ENCODE measurements at places on chromosomes 13 and 19.

DNA sequence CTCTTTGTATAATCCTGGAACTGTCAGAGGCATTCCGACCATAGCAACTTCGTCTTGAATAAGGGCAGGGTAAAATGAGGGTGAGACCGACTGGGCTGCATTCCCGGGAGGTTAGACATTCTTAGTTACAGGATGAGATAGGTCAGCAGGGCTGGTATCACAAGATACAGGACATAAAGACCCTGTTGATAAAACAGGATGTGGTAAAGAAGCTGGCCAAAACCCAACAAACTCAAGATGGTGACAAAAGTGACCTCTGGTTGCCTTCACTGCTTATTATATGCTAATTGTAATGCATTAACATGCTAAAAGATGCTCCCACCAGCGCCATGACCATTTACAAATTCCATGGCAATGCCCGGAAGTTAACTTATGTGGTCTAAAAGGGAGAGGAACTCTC is 27.7 kb upstream of the MBNL2 start:
- DNase-seq, result no peak

- DNase-seq, result no peak
These were observed 843 bp downstream of the NR2F6 start for GRCh38 chr19:17244618-17245534.

DNA sequence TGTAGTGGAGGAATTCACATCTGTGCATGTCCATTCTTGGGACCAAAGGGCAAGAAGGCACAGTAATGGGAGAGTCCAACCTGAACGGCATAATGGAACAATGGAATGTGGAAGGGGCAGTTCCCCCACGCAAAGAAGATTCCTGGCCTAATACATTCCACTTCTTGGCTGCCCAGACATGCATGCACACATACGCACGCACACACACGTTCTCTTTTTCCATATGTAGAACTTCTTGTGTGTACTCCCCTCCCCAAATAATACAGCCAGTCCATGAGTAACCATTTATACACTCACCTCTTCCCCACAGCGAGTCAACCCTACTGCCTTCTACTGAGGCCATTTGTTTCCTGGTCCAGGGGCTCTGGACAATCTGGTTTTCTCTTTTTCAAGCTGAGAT is 6.0 kb upstream of the STK24 start:
- no peak for DNase-seq

DNA sequence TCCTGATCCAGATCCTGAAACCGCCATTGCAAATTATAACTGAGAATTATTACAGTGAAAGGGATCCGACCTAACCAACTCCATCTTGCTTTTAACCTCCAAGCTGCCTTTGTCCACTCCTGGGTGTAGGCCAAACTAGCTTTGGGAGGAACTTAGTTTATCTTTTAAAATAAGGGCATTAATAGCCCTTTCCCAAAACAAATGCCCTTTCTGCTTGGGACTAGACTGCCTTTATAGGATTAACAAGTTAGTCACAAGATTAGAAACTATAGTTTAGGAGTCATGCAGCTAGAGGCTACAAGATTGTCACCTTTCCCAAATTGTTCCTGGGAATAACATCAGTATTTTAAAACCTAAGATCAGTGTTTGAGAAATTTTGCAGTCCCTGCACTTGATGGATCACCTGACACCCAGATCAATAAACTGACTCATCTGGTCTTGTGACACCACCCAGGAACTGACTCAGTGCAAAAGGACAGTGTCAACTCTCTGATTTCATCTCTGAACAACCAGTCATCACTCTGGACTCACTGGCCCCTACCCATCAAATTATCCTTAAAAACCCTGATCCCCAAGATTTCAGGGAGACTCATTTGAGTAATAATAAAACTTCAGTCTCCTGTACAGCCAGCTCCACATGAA is 4.1 kb upstream of the ZNF841 start:
- no peak for DNase-seq

DNA sequence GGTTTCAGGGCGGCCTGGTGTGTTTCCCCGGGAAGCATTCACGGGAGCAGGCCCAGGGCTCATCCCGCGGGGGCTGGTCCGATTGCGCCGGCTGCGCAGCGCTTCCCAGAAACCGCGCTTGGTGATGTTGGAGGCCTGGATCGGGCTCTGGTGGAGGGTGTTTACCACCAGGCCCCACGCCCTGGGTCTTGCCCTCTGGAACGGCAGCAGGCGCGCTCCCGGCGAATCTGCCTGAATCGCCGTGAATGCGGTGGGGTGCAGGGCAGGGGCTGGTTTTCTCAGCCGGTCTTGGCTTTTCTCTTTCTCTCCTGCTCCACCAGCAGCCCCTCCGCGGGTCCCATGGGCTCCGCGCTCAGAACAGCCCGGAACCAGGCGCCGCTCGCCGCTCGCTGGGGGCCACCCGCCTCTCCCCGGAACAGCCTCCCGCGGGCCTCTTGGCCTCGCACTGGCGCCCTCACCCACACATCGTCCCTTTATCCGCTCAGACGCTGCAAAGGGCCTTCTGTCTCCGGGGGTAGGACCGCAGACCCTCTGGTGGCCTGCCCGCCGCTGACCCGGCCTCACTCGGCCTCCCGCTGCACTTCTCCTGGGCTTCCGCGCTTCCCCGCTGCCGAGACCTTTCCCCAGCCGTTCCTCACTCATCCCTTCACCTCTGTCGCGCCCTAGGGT is 69.4 kb upstream of the GJB6 start:
- no peak for DNase-seq

DNA sequence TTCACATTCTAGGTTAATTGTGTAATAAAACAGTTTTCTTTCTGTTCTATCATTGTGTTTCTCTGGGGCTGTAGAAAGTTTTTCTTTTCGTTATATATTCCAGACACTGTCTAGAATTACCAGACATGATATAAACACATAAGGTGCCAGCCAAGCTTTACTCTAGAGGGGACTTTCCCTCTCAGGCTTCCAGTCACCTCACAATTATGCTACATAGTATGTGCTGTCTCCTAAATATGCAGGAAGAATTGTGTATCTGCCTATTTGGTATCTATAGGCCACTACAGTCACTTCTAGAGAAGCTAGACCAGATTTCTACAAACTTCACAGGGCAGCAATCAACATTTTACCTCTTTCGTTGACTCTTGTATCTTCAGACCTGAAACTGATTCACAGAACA is 14.6 kb downstream of the ZNF257 start:
- DNase-seq, result no peak

- DNase-seq, result no peak
These were observed 13.5 kb downstream of the PLPP2 start for GRCh38 chr19:277581-278165.

- DNase-seq, result no peak
These were observed 54.2 kb upstream of the USE1 start for GRCh38 chr19:17160908-17161307.

DNA sequence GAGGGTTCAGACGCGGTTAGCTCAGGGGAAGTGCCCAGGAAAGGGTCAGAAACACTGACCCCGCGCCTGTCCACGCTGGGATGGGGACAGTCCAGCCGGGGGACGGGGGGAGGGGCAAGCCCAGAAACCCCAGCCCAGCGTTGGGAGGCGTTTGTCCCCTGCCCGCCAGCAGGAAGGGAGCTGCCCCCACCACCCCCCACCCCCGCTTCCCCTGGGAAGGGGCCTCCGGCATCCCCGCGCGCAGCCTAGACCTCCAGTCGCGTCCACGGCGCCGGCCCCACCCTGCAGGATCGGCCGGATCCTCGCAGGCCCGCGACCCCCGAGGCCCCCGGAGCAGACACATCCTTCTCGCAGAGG is 277 bp downstream of the GIPC1 start:
- DNase-seq, result no peak

GRCh38 chr13:93686399-93686798 is 459.8 kb downstream of the GPC6 start:
- no peak for DNase-seq

DNA sequence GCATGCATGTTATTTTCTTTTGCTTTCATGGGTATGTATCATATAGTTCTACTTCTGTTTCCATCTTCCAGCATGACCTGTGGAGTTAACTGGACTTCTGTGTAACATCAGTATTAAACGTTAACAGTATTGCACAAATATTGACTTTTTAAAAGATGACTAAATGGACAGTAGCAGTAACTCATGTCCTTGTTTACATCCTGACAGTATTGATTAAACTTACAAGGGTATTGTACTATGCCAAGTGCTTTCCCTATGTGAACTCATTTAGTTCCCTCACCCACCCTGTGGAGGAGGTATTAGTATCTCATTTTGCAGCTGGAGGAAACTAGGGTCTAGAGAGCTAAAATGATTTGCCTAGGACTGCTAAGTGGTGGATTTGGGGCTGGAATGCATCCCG is 128.7 kb upstream of the SLC10A2 start:
- DNase-seq, result no peak

DNA sequence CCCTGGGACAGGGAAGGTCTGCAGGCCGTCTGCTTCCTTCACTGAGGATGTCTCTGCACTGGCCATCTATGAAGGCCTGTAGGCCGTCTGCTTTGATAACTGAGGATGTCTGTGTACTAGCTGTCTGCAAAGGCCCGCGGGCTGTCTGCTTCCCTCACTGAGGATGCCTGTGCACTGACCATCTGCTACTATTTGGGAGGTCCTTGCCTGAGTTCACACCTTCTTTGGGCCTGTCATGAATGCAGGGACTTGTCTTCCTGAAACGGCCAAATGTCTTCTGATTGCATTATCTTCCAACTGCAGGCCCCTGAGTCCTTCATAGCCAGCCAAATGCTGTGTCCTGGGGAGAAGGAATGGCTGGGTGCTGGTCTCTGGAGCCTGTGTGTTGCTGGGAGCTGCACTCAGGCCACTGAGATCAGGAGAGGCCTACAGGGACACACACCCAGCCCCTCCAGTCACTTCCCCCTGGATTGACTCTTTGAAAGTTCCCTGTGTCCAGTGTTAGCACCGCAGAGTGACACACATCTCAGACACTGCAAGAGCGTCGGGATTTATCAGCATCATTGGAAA is 72.9 kb downstream of the TEX29 start:
- no peak for DNase-seq
